Stimulated activated CD4-positive, alpha-beta T cell treated with anti-CD3 and anti-CD28 coated beads, Interleukin-1b, Interleukin-23, amount 100 ng/mL, for 1 hour (primary cell): ENCODE measurements at places on chromosomes 3 and 15.

GRCh38 chr3:107861904-107862303 is 228.9 kb downstream of the CD47 start:
- no peak for DNase-seq

DNA sequence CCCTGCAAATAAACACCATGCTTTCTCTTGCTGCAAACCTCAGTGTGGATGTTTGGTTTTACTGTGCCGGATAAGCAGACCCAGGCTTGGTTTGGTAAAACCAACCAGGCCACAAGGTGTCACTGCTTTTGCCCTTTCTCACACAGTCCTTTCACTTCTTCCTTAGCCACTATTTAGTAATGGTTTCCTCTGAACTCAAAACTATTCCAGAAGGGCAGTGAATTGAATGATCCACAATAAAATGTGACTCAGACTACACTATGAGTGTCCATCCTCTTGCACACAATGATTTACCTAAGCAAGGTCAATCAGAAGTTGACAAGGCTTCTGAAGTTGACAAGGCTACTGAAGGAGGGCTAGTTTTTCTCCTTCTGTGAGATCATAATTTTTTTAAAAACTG is 552.4 kb upstream of the CCDC54 start:
- no peak for DNase-seq

GRCh38 chr3:141996437-141996836 is 120.0 kb downstream of the ATP1B3 start:
- DNase-seq, result no peak

- DNase-seq, result no peak
Measured at GRCh38 chr3:133592843-133593242, 19.4 kb downstream of the CDV3 start.

- no peak for DNase-seq
Measured at GRCh38 chr3:183489455-183490210, 61.2 kb upstream of the MCF2L2 start.

GRCh38 chr15:78225783-78226541 is 8.4 kb downstream of the ACSBG1 start:
- DNase-seq, result no peak

DNA sequence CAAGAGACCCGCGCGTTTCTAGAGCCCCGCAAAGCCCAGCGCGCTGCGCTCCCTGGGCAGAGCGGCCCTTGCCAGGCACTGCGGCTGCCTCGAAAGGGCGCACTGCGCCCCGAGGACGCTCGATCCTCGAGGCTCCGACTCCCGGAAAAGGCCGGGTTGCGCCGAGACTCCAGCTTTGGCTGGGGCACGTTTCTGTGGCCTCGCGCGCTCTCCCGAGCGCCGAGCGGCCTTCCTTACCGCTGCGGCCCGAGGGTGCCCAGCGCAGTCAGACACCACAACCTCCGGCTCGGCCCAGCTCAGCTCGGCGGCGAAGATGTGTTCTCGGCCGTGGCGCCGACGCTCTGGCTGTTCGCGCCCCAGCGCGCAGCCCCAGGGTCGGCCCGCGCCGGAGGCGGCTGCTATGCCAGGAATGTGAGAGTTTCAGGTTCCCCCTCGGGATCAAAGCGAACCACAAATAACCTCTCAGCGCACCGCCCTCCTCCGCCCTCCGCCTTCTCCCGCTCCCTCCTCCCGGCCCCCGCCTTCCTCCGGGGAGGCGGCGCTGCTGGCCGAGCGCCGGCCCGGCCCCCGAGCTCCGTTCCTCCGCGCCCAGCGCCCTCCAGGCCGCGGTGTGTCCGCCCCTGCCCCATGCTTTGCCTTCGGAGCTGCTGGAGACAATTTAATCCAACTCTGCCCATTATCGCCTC is at the start of gene AMOTL2:
Gene AMOTL2 (minus strand): TSS at position 343 of the 686 bp plus-strand sequence. CDS start 3,014 bp downstream, outside the sequence.
- DNase-seq, result no peak

DNA sequence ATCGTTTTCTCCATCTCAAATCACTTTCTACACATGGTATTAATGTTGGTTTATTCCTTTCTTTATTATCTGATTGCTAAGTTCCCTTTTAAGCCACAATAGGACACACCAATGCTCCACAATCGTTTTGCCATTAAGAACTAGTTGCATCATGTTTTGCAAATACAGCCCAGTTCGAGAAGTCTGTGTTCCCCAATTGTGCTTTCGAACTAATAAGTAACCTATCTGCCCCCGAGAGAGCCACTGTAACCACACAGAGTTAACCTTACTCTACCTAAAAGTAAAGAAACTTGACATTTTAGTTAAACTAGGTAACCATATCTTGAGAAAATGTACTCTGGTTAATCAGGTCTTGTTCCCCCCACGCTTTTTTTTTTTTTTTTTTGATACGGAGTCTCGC is 39.1 kb downstream of the MAGI1 start:
- no peak for DNase-seq

DNA sequence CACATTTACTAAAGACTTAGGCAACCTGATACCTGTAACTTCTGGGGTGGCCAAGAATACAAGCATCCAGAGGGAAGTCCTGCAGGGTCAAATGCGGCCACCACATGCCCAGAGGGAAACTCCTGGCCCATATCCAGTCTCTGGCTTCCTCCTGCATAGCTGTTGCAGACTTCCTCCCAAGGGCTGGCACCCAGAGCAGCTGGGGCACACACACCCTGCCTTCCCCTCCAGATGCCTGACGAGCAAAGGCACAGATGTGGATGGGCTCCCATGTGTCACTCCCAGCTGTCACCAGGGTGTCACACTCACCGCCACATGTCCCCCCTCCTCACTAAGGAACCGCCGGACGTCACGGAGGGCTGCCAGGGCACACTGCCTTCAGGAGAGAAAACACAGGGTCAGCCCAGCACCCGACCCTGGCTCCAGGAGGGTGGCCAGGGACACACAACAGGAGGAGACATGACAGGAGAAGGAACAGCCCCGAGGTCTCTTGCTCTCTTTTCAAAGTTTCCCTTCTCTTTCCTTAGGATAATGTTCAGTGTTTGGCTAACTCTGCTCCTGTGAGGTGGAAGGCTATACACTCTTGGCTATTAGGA is 13.2 kb downstream of the PFKFB4 start:
- no peak for DNase-seq

DNA sequence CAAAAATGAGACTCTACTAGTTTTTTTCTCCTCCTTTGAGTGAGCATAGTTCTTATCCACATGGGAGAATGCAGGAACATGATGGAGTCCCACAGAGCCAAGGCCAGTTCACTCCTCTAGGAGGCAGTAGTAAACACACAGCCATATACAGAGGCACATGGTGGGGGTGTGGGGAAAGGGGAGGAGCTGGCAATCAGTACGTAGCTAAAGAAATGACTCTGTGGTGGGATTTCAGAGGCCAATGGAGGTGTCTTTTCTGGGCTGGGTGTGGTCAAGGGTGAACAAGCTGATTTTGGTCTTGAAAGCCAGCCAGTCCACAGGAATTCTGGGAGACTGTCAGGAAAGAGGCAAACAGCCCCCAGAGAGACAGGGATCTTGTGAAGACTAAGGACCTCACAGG is 6.6 kb upstream of the RAB11A start:
- DNase-seq, result peak; percentile 29

DNA sequence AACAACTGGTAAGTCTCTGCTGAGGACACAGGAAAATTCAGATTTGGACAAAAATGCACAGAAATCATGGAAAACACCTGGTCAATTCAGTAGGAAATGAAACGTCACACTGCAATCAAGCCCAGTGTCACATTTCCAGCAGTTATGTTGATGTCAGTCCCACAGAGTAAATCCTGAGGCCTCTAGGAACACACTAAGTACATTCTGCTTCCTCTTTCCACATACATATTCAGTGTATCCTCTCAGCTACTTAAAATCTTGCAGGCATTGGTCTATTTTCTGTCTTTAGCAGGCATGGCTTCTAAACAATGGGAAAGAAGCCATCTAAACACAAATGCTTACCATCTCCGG is 207.8 kb downstream of the PLCL2 start:
- no peak for DNase-seq

DNA sequence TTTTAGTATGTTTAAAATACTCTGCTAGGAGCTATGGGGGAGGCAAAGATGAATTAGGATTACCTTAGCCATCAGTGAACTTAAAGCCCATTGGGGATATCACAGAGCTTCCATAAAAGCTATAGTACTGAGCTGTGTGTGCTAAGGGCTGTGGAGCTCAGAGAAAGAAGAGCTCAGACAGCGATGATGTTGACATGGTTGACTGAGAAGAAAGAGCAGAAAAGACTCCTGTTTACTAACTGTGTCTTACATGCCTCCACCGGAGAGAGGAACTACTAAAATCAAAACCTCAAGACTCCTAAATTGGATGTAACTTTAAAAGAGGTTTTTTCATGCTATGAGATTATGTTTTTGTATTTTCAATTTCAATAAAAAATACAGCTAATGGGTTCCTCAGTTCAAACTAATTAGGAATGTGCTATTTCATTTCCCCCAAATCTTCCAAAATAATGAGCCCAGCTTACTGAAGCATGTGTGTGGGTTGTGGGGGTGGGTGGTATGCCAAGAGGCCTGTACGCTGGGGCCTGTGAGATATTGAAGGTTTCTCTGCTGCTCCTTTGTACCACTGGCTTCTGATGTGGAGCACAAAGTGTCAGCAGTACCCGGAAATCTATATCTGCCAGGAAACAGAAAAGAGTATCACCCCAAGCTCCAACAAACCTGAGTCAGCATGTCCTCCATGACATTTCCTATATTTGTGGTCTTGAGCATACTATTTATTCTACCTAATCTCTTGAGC is 22.7 kb downstream of the DGKG start:
- no peak for DNase-seq

DNA sequence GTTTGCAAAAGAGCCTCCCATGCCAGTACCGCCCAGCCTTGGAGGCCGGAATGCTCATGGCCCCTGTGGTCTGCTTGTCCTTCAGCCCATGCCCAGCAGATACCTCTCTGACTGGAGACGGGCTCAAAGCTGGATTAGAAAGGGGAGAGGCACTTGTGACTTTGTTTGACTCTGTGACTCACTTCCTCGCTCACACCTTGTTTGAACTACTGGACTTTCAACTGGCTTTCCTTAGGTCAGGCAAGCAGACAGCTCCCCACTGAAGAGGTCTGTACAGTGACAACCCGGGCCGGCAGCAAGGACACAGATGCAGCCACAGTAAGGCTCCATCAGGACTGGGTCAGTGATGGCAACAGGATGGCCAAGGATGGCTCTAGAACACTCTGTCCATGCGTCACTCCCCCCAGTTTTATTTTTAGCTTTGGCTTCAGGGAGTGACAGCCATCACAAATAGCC is 98.6 kb upstream of the ABHD17C start:
- no peak for DNase-seq

- DNase-seq, result no peak
Measured at GRCh38 chr15:57158997-57159668, 217.2 kb upstream of the CGNL1 start.

GRCh38 chr15:26098801-26099200 is 235.7 kb upstream of the ATP10A start:
- no peak for DNase-seq

GRCh38 chr3:150409125-150409511 is 1.0 kb downstream of the TSC22D2 start:
- no peak for DNase-seq

DNA sequence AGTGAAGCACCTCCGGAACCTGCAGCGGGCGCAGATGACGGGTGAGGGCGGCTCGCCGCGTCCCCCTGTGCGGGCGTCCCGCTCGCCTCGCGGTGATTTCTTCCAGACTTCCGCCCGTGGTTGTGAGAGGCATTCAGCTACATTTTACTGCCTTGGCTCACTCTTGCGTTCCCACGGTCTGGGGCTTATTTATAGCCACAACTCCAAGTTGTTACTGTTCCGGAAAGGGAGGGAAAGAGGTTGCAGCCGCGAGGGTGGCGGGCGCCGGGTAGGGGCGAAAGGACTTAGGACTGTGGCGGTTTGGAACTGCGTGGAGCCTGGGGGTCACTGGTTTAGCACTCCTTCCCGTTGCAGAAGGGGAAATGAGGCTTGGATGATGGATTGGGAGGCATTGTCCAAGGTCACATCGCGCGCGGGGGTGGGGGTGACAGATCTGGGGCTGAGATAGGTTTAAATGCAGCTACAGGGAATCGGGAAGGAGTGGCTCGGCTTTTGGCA is 1.1 kb downstream of the HES1 start:
- no peak for DNase-seq

DNA sequence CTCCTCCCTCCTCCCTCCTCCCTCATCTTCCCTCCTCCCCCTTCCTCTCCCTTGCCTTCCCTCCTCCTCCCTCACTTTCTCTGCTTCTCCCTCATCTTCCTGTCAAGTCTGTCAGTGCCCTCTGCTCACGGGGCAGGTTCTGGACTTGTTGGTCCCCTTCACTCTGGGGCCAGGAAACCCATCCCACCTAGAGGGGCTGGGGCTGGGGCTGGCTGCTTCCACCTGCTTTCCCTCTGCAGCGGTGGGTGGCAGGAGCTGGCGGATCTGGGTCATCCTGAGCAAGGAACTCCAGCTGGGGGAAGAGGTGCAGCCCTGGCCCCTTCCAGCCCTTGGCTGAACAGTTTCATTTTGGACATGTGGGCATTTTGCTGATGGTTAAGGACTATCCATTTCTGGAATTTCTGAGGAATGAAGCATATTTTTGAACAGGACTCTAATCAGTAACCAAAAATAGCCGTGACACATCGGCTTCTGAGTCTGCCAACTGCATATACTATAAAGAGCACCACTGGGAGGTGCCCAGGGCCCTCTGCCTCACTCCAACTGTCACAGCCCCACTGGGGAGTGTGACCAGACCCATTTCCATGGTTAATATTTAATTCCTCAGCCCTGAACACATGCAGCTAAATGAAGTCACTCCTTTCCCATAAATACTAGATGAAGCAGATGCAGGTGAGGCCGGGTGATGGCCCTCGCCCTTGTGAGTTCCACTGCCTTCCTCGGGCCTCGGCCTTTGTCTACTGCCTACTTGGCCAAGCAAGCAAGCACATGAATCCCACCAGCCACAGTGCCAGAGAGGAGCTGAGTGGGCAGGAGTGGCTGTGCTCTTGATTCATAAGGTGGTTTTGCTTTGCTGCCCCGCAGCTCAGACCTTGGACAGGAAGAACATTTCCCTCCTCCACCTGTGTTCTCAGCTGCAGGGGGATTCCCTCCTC is 39.8 kb downstream of the CHDH start:
- DNase-seq, result no peak

DNA sequence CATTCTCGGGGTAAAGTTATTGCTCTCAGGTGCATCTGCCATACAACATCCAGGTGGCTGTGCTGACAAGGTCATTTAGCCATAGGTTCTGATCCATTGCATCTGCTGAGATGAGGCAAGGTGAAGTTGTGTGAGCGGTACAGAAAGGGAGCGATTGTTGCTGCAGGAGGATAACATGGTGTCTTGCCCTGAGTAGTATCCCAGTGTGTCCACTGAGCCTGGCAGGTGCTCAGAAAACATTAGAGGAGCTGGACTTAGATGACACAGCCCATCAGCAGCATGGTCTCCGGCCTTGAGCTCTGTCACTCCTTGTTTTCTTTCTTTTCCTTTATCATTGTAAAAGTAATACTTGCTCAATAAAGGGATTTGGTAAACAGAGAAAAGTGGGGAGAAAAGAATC is 161.1 kb upstream of the ATP10A start:
- no peak for DNase-seq
